ENCODE measurements at places on chromosomes 1 and 21.

GRCh38 chr1:109253803-109254620 lies 4.7 kb downstream of the CELSR2 start:
- no peak for DNase-seq

DNA sequence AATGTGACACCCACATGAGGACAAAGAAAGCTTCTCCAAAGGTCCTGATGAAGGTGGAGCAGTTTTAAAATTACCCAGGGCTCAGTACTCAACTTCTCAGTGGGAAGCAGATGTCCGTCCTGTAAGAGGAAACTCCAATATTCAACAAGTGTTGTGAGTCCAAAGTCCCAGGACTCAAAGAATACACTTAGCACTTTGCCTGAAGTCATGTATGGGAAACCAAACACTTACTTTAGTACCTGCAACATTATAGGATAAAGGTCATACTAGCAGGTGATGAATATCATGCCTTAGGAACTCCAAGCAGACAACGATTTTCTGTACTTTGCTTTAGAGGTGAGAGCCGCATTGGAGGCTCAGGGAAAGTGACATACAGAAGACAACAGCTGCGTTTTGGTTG lies 37.2 kb upstream of the ST6GALNAC3 start:
- DNase-seq: no peak

GRCh38 chr1:178973652-178974101 lies 52.0 kb upstream of the FAM20B start:
- no peak for DNase-seq

DNA sequence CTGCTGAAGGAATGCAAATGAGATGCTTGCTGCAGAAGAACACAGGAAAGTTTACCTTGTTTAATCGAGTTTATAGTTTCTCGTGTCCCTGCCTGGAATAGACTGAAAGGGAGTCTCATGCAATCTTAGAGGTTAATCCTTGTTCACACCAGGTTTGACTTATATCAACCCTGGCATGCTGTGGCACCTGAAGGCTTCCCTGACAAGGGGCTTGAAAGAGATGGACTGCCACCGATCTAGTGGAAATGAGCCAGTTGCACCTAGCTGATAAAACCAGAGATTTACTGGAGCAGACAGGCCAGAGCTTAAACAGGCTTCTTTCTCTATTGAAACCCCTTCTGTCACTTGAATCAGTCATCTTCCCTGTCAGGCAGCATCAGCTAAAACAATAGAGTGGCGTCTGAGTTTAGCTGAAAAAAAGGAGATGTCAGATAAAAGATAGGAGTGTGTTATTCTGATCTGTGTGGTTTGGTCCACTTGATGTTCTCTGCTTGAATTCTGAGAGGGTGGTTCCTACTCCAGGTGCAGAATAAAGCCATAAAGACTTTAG lies 349.7 kb downstream of the RWDD3 start:
- DNase-seq: no peak

- no peak for DNase-seq
These were observed 819 bp upstream of the GPR3 start for GRCh38 chr1:27391511-27392095.

DNA sequence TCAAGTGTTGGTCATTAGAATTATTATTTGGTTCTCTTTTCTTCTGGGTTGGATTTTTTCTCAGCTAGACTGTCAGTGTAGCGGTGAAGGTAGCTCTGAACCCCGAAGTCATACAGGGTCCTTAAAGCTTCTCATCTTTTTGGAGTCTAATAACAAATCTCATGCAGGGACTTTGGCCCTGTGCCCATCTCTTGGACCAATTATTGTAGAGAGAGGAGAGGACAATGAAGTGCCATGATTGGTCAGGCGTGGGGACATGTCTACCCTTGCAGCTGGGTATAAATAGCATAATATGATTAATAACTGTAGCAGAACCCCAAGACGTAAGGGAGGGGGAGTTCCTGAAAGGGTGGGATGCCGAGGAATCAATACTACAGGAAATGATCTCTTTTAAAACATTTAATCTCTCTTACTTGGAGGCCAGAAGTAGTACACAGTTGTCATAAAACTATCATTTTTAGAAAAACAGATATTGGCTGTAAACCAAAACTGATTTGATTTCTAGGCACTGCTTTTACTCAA lies 8.8 kb downstream of the MAGI3 start:
- DNase-seq: no peak

DNA sequence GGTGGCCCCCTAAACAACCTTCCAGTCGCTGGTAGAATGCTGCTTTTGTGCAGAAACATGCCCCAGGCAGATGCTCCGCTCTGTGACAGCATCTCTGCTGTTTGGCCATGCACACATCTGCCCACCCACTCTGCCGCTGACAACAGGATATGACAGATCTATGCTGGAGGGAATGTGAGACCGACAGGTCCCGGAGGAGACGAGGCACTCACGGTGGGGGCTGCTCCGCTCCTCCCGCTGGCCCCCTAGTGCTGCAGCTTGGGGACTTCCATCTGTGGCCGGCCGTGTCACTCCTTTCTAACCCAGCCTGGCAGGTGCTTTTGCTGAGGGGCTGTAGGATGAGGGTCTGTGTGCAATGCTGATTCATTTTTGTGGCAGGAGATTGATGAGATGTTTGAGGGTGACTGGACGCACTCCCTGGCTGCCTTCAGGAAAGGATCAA lies 49.1 kb upstream of the DMRTB1 start:
- no peak for DNase-seq

- DNase-seq: no peak
These were observed 6.4 kb upstream of the LRRC8B start for GRCh38 chr1:89518221-89518631.

- DNase-seq: no peak
These were observed 26.4 kb downstream of the SHISAL2A start for GRCh38 chr1:52659356-52659755.

- no peak for DNase-seq
These were observed 50.5 kb downstream of the CD2 start for GRCh38 chr1:116804736-116805135.

GRCh38 chr1:198892065-198892464 lies 253.2 kb downstream of the PTPRC start:
- no peak for DNase-seq

DNA sequence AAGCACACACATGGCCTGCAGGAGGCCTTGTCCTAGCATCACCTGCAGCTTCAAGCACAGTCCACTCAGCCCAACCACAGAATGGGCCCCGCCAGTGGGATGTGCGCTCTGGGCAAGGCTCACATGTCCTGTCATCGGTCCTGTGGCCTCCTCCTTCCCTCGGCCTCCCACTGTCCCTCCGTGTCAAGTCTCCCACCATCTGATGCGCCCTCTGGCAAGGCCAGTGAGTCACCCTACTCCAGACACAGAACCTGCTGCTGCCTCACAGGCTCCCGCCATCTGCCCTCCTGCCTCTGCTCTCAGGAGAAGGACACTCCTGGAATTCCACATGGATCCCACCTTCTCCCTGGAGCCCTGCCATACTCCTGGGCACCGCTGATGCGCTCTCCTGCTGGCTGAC lies 14.2 kb downstream of the KCNAB2 start:
- no peak for DNase-seq

- DNase-seq: no peak
These were observed 174.9 kb downstream of the DPYD start for GRCh38 chr1:97745912-97746311.

- DNase-seq: no peak
These were observed 104.1 kb downstream of the KCNN3 start for GRCh38 chr1:154765970-154766369.

Measured in stimulated activated CD4-positive, alpha-beta T cell treated with anti-CD3 and anti-CD28 coated beads, TNF-alpha, amount 100 ng/mL, for 4 hours (primary cell).